Adrenal gland (tissue), 19 donors: ENCODE measurements at places on chromosomes 4 and X.

DNA sequence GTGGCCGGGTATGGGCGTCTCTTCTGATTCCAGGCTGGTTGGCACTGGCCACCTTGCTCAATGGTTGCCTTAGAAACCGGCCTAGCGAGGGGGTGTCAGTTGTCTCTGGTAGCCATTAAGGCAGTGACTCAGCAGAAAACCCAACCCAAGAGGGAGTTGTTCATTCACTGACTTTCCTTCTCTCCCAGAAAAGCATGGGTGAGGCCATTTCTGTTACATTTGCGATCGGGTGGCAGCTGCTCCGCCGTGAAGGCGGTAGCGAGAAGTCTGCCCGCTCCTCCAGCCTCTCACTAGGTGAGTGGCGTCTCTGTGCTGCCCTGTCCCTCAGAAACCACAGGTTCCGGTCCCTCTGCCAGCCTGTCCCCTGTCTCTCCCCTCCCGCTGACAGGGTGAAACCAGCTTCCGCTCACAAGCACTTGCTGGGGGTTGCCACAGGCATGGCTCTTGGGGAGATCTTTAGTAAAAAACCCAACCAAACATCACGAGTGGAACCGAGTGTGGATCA, 17.4 kb downstream of the IRAK1 start:
- peak; percentile 69 for DNase-seq

DNA sequence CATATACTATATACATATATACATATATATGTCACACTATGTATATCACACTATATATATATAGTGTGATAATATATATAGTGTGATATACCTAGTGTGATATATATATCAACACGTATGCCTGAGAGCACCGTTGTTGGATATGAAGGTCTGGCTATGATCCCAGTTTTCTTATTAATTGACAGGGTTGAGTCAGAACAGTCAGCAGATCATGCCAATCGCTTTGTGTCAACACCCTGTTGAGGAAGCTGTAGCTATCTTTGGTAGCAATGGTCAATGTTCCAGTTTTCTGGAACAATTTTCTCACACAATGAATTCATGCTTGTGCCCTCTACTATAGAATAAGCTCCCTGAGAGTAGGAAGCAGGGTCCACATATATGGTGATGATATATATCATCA, 496.0 kb upstream of the AGA start:
- no peak for DNase-seq

- DNase-seq = no peak
These were observed 158.4 kb downstream of the DCLK2 start for GRCh38 chr4:150236626-150237025.

GRCh38 chrX:120560405-120560841, 339 bp downstream of the CUL4B start:
- peak; percentile 34 for DNase-seq

DNA sequence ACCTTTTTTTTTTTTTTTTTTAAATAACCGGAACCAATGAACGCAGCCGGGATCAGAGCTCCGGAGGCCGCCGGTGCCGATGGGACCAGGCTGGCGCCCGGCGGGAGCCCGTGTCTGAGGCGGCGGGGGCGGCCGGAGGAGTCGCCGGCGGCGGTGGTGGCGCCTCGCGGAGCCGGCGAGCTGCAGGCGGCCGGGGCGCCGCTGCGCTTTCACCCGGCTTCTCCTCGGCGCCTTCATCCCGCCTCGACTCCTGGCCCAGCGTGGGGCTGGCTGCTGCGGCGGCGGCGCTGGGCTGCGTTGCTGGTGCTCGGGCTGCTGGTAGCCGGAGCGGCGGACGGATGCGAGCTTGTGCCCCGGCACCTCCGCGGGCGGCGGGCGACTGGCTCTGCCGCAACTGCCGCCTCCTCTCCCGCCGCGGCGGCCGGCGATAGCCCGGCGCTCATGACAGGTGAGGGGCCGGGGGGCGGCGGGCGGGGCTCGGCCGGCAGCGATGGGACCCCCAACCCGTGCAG, 337 bp downstream of the STIM2 start:
- peak; percentile 61 for DNase-seq

- DNase-seq = no peak
These were observed 15.6 kb upstream of the ASMTL start for GRCh38 chrX:1468250-1468772.

- no peak for DNase-seq
These were observed 687 bp upstream of the GRIA2 start for GRCh38 chr4:157219711-157220370.

DNA sequence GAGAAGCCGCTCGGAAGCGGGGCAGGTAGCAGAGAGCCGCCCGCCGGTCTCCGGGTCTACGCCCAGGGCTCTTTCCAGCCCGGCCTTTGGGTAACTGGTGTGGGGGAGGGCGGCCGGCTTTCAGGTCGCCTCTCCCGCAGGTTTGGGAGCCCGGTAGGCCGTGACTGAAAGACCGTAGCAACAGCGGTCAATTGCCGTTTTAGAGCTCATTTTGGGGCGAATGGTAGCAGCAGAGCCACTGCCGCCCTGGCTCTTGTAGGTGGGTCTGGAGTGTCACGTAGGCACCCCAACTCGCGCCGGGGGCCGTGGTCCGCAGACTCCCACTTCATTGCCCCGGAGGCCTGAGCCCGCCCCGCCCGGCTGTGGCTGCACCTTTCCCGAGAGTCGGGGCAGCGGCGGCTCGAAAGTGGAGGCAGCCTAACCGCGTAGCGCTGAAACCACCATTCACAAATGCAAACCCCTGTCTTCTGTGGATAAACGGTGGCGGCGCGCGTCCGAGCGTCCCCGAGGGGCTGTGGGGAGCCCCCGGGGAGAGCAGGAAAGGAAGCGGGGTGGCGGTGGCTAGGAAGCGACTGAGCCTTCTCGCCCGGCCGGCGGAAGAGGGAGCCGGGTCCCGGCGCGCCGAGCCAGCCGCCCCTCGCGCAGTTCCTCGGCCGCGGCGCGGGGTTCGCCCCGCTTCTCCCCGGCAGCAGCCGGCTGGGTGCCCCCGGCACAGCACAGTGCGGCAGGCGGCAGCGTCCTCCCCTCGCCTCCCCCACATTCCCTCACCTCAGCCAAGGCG, 2185.1 kb upstream of the TENM3 start:
- DNase-seq = peak; percentile 56

DNA sequence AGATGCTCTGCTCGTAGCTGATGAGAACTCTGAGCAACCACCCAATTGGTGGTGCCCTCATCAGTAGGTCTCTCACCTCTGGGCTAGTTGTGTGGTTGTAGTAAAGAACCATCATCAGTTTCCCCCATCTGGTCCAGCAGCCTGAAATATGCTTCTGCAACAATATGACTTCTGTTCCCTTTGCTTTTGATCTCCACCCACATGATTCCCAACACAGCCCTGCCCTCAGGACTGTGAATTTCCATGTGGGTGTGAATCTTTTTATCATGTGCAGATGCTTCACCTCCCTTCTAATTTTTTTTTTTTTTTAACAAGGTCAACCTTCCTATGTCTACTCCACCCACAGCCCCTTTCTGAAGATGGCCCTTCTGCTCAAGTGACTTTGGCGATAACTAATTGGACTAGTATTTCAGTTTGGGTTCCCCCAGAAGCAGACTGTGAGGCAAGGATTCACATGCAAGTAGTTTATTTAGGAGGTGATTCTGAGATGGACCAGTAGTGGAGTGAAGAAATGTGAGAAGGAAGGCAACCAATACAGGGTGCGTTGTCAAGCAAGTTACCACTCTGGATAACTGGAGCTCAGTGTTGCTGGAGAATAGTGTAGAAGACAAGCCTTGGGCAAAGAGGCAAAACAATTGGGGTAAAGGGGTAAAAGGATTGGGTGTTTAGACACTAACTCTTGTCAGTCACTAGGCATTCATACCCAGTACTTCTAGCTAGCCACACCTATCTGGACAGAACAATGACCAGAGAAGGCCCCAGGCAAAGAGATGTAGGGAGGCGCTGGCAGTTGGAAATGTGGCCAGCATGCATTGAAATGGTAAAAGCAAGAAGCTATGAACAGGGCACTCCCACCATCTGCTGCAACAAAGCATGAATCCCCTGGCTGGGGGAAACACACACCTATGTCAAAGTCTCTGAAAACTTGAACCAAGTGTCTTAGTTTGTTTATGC, 466.2 kb downstream of the BCOR start:
- DNase-seq = no peak

- DNase-seq = no peak
These were observed 9.0 kb downstream of the GK2 start for GRCh38 chr4:79399076-79399475.

DNA sequence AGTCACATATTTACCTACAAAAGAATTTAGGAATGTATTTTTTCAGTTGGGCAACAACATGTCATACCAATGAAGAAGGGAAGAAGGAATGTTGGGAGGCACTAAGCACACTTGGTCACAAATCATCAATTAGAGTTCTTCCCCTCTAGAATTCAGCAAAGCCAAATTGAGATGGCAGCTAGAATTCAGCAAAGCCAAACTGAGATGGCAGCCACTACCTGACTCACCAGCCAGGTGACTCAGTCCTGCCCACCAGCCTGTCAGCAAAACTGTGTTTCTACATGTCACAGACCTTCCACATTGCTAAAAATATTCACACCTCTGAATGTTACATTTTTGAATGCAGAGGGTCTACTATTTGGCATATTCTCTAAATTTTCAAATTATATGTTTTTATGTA, 63.2 kb upstream of the NOCT start:
- no peak for DNase-seq

DNA sequence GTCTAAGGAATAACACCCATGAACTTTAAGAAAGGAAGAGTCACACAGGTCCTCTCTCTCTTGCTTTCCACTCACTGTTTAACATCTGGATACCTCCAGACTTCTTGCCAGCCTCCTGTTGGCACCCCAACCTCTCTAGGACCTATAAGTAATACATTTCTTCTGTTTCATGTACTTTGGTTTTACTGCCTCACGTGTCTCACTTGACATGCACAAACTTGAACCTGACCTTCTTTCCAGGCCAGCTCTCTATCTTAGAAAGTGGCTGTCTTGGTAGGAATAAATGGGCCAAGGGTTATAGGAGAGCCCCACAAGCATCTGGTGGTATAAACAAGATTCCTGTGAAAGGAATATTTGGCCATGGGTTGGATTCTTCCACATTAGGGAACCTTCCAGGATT, 614.8 kb upstream of the AGA start:
- no peak for DNase-seq

DNA sequence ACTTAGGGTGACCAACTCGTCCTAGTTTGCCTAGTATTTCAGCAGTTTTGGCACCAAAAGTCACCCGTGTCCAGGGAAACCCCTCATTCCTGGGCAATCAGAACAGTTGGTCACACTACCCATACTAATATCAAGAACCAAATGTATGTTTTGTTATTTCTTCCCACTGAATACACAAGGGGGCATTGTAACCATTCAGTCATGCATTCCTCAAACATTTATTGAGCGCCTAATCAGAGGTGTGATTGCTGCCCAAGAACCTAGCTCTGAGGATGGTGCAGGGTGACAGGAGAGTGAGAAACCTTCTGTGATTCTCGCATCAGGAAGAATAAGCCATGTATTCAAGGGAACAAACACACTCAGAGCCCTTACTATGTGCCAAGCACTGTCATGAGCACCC, 69.8 kb upstream of the RAI2 start:
- no peak for DNase-seq

DNA sequence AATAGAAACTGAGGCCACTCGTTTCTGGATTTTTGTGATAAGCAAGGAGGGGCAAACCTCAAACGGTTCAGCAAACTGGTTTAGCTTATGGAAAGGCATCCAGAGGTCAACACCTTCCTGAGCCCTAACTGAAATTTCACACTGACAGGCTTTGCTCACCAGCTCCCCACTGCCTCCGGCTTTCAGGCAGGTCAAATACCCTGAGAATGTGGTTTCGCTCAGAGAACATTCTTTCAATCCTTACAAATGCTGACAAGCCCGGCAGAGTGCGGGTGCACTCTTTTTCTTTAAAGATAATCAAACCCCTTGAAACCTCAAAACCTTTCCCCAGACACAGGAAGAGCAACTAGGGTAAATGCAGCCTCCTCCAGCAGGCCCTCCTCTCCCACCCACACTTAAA, 41.5 kb downstream of the CD40LG start:
- DNase-seq = no peak

DNA sequence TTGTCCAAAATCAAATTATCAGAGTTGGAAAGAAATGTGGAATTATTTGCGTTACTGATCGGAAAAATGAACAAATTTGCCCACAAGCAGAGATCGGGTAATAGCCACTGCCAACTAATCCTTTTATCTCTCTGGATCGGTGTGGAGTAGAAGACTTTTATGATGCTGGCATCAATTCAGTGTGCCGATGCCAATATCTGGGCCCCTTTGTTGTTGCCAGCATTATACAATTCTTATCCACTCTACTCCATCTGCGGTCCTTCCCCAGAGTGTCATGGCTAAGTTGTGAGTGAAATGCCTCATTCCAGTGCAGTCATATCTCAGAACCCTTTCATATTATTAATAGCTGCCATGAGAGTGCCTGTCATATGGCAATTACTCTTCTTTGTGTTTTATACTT, 660.2 kb downstream of the ADGRL3 start:
- DNase-seq = no peak

GRCh38 chrX:43633757-43634156, 22.3 kb upstream of the MAOA start:
- no peak for DNase-seq

- no peak for DNase-seq
These were observed 60.2 kb upstream of the PNPLA4 start for GRCh38 chrX:7987160-7988012.

DNA sequence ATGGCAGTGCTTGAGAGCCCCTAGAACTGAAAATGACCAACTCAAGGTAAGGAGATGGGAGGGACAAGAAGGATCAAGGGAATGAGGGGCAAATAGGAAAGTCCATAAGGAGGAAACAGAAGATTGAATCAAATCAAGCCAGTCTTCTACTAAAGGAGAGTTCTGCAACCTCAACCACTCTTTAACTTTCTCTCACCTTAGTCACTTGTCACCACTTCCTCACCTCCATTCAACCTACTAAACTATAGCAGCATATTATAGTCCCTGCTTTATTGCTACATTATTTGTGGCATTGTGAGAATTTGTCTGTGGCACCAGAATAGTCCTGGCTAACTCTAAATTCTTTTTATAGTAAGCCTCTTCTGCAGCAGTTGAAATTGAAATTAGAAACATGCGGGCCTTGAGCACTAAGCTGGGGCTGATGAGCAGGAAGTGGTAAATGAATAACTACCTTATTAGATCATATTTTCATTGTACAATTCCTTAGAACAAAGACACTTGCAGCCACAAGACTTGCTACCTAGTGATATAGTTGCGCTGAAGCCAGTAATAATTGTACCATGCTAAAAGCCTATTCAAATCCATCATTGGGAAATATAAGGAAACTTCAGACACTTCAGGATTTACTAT, 336.9 kb downstream of the ZNF674 start:
- no peak for DNase-seq

DNA sequence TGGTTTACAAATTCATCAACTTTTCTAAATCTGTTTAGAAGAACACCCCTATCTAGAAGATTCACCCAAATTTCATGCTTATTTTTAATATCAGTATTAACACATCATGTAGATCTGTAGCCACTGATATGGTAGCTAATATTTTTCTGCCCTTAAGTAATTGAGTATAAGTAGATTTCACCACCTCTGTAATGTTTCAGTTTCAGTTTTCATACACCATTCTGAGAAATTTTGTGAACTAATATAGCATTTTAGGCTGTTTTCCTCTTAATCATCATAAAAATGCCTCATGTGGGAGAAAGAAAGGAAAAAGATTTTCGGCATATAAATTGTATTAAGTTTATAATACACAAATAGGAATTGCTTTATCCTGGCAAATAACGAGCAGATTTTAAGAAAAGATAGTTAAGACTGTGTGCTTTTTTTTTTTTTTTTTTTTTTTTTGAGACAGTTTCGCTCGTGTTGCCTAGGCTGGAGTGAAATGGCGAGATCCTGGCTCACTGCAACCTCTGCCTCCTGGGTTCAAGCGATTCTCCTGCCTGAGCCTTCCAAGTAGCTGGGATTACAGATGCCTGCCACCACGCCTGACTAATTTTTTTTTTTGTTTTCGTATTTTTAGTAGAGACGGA, 21.4 kb upstream of the RBPJ start:
- no peak for DNase-seq
